Upper lobe of left lung (tissue), 6 donors: ENCODE measurements at places on chromosomes 2 and 18.

DNA sequence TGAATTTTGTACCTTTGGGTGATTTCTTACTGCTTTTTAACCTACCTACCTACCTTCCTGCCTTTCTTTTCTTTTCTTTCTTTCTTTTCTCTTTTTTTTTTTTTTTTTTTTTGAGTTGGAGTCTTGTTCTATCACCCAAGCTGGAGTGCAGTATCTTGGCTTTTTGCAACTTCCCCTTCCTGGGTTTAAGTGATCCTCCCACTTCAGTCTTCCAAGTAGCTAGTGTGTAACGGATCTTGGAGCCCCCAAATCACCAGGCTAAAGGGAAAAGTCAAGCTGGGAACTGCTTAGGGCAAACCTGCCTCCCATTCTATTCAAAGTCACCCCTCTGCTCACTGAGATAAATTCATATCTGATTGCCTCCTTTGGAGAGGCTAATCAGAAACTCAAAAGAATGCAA, 61.3 kb downstream of the DDX18 start:
- no peak for DNase-seq

- DNase-seq = no peak
Measured at GRCh38 chr2:18436503-18437005, 123.9 kb downstream of the RDH14 start.

GRCh38 chr2:119383410-119384140, 16.8 kb downstream of the DBI start:
- DNase-seq = no peak

- no peak for DNase-seq
Measured at GRCh38 chr2:205760157-205760556, 77.9 kb downstream of the NRP2 start.

- no peak for DNase-seq
Measured at GRCh38 chr18:61608316-61608715, 275.1 kb downstream of the CDH20 start.

DNA sequence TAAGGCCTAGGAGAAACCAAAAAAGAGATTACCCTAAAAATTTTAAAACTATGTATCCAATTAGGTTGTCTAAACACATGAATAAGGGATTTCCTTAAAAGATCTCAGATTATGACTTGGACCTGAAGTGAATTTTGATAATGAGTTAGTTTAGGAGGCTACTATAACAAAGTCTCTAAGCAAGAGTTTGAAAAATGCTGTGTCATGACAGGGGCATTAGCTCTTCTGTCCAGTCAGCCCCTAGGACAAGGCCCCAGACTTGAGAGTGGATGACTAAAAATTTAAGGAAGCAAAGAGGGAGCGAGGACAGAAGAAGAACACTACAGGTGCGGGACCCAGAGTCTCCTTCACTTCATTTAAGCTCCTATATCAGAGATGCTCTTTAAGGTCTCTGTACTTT, 135.9 kb downstream of the DTNB start:
- DNase-seq = no peak

GRCh38 chr18:34315591-34316352, 91.1 kb upstream of the NOL4 start:
- no peak for DNase-seq

GRCh38 chr2:113980946-113981345, 91.1 kb downstream of the ACTR3 start:
- DNase-seq = no peak

- peak; percentile 49 for DNase-seq
Measured at GRCh38 chr18:77124452-77124922, 8.1 kb downstream of the MBP start.

DNA sequence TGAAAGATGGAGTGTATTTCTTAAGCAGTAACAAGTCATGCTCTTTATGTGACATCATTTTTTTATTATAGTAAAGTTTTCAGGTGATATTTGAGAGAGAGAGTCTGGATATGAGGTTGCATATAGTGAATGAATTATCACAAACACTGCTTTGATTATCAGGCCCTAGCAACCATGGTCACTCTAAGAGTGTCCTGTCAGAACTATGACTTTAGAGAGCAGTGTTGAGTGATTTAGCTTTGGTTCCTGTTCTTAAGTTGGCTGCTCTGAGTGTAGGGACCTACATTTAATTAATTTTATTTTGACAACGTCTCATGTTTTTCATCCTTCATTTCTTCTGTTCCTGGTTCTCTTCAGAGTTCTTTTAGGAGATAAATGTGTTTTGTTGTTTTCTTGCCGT, 275.5 kb downstream of the KCNJ3 start:
- no peak for DNase-seq

GRCh38 chr18:8375249-8375648, 234.0 kb upstream of the RAB12 start:
- DNase-seq = no peak

- no peak for DNase-seq
Measured at GRCh38 chr18:70142001-70142400, 63.5 kb downstream of the RTTN start.

GRCh38 chr2:73290049-73290839, 3.1 kb downstream of the EGR4 start:
- no peak for DNase-seq

DNA sequence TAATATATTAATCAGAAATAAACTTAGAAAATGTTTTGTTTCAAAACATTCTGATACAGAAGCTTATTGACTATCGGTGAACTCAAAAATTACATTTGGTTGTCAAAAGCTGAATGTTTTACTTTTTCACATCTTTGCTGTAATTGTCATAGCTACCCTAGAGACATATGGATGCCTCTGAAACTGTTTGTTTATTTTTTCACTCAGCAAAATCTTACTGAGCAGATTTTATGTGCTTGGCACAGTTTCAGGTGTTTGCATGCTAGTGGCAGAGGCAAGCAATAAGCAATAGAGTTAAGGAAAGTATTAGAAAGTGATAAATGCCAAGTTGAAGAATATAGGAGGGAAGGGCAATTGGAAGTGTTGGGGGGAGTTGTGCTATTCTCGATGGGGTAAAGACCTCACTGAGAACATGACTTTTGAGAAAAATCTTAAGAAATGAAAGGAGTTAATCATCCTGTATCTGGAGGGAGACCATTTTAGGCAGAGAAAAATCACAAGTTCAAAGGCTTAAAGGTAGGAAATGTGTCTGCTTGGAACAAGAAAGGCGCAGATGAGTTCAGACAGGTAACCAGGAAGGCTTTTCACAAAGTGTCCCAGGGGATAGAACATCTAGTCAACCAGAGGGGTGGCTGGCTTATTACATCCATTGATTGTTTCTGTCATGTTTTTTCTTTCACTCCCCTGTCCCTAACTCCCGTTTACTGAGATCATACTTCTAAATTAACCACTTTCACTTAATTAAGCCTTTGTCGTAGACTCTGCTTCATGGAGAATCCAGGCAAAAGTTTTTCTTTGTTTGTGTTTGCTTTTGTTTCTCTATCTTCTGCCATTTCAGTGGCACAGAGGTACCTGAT, 27.2 kb upstream of the COBLL1 start:
- DNase-seq = no peak

DNA sequence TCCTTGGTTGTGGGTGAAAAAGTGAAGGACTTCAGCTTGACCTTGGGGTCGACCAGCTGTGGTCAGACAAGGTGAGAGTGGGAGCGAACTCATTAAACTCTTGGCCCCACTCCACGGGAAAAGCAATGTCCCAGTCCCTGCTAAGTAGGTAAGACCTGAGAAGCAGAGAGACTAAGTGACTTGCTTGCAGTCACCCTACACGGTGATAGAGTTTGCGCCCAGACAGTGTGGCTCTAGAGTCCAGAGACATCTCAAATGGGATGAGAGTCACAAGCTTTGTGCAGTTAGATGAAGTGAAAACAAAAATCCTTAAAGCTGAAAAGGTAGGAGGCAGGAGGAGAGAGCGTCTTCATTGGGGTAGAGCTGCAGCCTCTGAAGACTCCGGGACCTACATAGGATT, 55.9 kb upstream of the ZNF236 start:
- DNase-seq = no peak

DNA sequence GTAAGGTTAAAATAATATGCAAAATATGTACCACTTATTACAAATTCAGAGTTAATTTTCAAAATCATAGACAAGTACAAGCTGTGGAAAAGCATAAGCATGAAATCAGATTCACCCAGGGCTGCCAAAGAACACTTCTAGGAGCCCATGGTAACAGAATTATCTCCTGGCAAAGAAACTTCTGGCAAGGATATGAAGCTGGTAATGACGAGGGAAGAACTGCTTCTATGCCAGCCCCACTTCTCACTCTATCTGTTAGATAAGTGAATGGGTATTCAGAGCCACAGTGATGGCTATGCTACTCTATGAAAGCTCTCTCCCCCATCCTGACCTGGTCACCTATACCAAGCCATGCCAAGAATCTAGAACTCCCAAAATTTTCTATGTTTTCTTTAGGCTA, 36.9 kb upstream of the PDE1A start:
- DNase-seq = no peak

- no peak for DNase-seq
Measured at GRCh38 chr2:119178776-119179175, 20.2 kb upstream of the C1QL2 start.

- DNase-seq = no peak
Measured at GRCh38 chr2:207130958-207131521, 34.7 kb downstream of the KLF7 start.

DNA sequence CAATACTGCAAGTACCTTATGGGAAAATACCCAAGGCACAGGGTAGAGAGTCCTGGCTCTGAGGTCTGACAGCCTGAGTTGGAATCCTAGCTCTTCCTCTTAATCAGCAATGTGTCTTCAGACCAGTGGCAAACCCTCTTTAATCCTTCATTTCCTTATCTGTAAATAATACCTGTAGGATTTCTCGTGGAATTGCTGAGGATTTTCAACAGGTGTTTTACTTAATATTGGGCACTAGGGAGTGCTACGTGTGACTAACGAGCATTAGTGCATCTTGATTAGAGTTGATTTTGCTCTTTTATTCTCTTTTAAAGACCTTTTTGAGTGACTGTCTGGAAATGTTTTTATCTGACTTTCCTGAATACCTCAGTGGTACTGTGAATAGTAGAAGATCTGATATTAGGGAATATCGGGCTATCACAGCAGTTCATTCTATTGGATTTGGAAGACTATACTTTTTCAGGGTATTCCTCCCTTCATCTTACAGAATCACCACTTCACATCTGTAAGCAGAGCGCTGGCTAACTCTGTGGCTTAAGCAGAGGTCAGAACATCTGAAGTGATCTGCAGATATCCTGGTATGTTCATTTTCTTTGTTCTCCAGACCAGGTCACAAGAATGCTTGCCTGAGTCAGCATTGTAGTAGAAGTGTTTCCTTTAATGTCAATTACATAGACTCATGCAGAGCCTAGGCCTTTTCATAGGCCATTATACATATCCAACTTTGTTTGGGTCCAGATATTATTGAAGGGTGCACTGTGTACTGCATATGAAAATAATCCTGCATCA, 49.1 kb downstream of the ARHGAP28 start:
- no peak for DNase-seq

GRCh38 chr2:102074152-102074783, 68.3 kb upstream of the IL1R1 start:
- DNase-seq = no peak
